Gastrocnemius medialis (tissue), 4 donors: ENCODE measurements at places on chromosomes 3 and 15. TPM values are rescaled to one million over a fixed set of nuclear protein-coding genes. Genes with fewer than 3 reads are reported as not detected.

The GP5 gene
- total RNA-seq: 0.10 TPM

GRCh38 chr3:30344288-30344687 lies 262.1 kb upstream of the TGFBR2 start:
- no peak for DNase-seq
- H3K4me3 ChIP-seq: no peak overlapping the region
- H3K4me1 ChIP-seq: peaks cover 13% of the 10 kb centered on the region
- H3K36me3 ChIP-seq: no peaks in the 10 kb centered on the region

The GANC gene
- 26.3 TPM for total RNA-seq

The P2RY14 gene
- total RNA-seq: 4.0 TPM

DNA sequence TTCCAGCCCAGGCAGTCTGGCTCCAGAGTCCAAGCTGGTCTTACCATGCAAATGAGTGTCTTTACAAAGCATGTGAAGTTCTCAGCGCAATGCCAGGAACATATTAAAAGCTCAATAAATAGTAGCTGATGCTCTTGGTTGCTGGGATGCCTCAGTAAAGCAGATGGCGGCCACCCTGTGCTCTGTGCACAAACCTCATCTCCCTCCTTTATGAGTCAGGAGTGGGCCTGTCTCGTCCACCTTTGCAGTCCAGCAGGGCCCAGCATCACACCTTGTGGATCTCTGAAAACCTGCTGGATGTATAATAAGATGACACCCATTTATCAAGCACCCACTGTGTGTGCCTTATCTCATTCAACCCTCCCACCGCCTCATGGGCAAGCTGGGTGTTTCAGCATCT lies 42.7 kb downstream of the FAM174B start:
- peaks cover 16% of the 10 kb centered on the region for H3K4me1 ChIP-seq
- DNase-seq: no peak
- H3K36me3 ChIP-seq: no peaks in the 10 kb centered on the region
- no peaks in the 10 kb centered on the region for H3K27me3 ChIP-seq
- no peak overlapping the region for H3K27ac ChIP-seq

DNA sequence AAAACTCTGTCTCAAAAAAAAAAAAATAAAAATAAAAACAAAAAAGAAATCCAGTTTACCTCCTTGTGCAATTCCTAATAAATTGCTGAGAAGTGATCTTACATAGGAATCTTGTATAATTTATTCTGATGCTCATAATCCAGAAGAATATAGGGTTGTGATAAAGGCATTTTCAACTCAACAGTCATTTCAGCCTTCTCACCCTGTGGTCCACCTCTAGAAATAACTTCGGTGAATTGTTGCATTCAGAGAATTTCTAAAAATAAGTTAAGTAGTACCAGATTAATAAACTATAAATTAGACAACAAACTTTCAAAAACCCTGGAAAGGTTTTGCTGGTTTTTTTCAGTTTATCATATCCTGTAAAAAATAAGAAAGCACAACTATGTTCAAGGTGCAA lies 20.2 kb downstream of the RAF1 start:
- peak overlapping the region; percentile 99 for H3K27ac ChIP-seq
- H3K27me3 ChIP-seq: no peaks in the 10 kb centered on the region
- H3K36me3 ChIP-seq: no peaks in the 10 kb centered on the region
- no peak overlapping the region for H3K4me3 ChIP-seq

The CFAP100 gene
- total RNA-seq: not detected

- no peak overlapping the region for H3K27ac ChIP-seq
- no peak for DNase-seq
- H3K4me1 ChIP-seq: no peaks in the 10 kb centered on the region
- no peaks in the 10 kb centered on the region for H3K36me3 ChIP-seq
- H3K4me3 ChIP-seq: peak overlapping the region; percentile 30
Measured at GRCh38 chr15:52112203-52112750, 298 bp downstream of the BCL2L10 start.
